Fibroblast of lung (primary cell): ENCODE measurements at places on chromosomes 3 and 15. TPM values are rescaled to one million over a fixed set of nuclear protein-coding genes. Genes with fewer than 3 reads are reported as not detected.
A peak's percentile ranks its signal among the peaks of the same experiment; 100 is the strongest.

The TMC3 gene
- polyA plus RNA-seq = not detected in 2 replicates

The ITIH4 gene
- 0.36 and 1.1 TPM in 2 replicates for polyA plus RNA-seq

The ZDHHC23 gene
- polyA plus RNA-seq = 0.50 and 1.4 TPM in 2 replicates

The DUOX2 gene
- not detected in 2 replicates for polyA plus RNA-seq

The RGMA gene
- polyA plus RNA-seq = 0.27 and 0.76 TPM in 2 replicates

The ACSBG1 gene
- not detected in 2 replicates for polyA plus RNA-seq

The DNAH1 gene
- 0.72 and 1.9 TPM in 2 replicates for polyA plus RNA-seq

The CFAP161 gene
- not detected in 2 replicates for polyA plus RNA-seq

The ANKRD34C gene
- polyA plus RNA-seq = not detected in 2 replicates

The FSTL1 gene
- 583 and 1,500 TPM in 2 replicates for polyA plus RNA-seq

The FGF7 gene
- polyA plus RNA-seq = 61.5 and 165 TPM in 2 replicates

GRCh38 chr15:72907733-72908132 lies 124.2 kb upstream of the ADPGK start:
- DNase-seq = no peak

GRCh38 chr3:112651071-112651470 lies 10.1 kb upstream of the CCDC80 start:
- no peak for DNase-seq

- DNase-seq = peak; percentile 58
Observed at GRCh38 chr15:93072411-93073394, 16.3 kb downstream of the RGMA start.

- peak; percentile 96 for DNase-seq
Observed at GRCh38 chr3:194685718-194686413, at the start of gene FAM43A. FAM43A (plus strand) TSS chr3:194685883; CDS start chr3:194686827, 944 bp downstream.

DNA sequence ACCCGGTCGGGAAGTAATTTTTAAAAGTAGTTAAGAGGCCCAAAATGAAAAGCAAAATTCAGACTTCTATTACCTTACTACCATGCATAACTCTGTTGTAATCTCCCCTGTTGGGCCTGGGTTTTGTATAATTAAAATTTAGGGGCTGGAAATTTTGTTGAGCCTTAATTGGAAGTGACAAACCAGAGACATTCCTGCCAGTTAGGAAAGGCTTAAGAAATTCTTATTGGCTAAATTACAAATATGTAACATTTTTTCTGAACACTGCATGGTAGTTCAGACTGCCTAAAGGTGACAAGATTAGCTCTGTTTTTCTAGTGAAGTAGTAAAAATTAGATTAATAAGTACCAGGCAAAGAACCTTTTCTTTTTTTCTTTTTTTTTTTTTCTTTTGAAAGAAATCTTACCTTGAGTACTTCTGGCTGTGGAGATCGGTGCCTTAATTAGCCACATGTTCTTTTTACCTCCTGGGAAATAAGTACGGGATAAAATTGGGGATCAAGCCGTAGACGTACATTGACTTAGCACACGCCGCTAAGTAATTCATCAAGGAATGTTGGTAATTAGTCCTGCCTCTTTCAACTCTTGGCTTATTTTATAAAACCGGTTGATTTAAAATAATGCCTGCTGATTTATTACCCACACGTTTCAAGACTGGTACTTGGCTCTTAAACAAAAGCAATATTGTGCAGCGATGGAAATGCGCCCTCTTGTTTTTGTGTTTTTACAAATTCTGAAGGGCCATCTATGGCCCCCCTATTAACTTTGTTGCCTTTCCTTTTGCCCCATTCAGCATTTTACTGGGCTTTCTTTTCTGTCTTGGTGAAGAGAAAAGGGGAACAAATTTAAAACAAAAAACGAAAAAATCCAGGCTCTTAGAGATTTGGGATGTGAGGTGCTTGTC lies 111.2 kb upstream of the SAMMSON start:
- no peak for DNase-seq

DNA sequence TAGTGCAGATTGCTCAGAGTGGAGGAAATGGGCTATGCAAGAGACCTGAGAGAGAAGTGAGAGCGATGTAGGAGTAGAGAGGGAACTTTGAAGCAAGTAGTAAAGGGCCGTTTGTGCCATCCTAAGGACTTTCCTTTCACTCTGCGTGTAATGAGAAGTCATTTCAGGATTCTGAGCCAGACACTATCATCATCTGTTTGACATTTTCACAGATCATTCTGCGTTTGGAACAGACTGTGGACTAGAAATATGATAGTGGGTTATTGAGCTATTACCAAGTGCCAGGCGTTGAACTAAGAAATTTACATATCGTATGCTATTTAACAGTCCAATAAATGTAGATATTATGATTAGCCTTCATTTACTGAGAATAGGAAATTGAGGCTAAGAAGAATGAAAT lies 150.0 kb upstream of the ROBO2 start:
- DNase-seq = no peak

GRCh38 chr3:130748981-130749380 lies 2.4 kb upstream of the PIK3R4 start:
- no peak for DNase-seq
